Stimulated activated CD4-positive, alpha-beta T cell treated with anti-CD3 and anti-CD28 coated beads, Interleukin-4, amount 100 ng/mL, for 4 hours (primary cell): ENCODE measurements at places on chromosomes 1 and 21.

DNA sequence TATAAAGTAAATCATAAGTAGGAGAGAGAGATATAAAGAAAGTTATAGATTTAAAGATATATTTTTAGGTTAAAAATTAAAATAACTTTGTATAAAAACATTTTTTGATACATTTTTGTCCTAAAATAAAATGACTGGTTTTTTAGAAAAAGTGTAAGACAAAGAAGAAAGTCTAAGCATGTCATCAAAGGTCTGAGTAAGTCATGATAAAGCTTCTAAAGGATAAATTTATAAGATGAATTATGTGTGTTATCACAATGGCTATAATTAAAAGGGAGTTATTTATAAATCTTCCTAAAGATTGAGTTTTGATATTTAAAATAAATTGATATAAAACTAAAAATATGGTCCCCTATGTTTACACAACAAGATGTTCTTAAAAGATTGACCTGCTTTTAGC, 370.9 kb downstream of the PTPRU start:
- DNase-seq = no peak

DNA sequence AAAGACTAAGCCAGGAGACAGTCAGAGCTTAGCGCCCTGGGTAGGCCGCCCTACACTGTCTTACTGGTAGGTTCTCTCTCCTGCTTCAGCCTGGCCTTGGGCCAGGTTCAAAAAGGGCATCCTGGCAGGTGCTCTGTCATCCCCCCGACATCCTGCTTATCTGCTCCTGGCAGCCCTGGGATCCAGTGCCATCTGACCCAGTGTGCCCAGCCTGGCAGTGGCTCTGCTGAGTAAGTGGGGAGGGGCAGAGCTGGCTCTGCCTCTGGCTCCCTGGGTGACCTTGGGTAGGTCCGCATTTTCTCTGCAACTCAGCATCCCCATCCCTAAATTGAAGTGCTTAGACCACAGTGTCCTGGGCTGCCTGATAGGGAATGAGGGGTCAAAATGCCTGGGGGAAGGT, 549.9 kb downstream of the PTPRU start:
- DNase-seq = no peak

DNA sequence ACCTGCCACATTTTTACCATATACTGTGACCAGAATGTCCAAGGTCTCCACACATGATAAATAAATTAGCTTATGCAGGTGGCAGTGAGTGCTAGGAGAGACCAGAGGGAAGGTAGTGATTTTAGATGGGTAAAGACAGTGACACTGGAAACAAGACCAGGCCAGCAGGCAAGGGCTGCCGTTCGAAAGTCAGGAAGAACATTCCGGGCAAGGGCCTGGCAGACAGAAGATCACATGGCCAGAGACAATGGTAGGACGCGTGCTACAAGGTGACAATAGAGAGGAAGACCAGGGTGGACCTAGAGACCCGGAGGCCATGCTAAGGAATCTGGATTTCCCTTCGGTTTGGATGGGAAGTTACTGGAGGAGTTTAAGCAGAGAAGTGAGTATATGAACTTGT, 9.7 kb downstream of the PGBD5 start:
- DNase-seq = no peak

DNA sequence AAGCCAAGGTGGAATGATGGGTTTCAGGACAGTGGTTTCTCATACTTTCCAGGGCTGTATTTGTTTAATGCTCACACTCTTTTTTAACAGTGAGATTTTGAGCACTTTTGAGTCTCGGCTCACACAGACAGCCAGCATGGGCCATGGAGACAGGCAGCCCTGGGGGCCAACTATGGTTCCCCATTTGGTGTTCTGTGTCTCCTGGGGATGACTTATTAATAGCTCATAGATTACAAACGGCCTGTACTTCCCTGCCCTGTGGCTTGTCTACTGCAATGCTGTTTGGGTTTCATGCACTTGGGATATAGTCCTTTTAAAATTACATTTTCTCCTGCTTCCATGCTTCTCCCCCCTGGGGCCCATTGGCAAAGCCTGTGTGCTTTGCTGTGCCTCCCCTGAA, 178.3 kb downstream of the KCNJ6 start:
- no peak for DNase-seq

GRCh38 chr1:175000697-175001187, 995 bp downstream of the CACYBP start:
- no peak for DNase-seq

GRCh38 chr1:116224111-116224510, 112.9 kb downstream of the MAB21L3 start:
- DNase-seq = no peak

DNA sequence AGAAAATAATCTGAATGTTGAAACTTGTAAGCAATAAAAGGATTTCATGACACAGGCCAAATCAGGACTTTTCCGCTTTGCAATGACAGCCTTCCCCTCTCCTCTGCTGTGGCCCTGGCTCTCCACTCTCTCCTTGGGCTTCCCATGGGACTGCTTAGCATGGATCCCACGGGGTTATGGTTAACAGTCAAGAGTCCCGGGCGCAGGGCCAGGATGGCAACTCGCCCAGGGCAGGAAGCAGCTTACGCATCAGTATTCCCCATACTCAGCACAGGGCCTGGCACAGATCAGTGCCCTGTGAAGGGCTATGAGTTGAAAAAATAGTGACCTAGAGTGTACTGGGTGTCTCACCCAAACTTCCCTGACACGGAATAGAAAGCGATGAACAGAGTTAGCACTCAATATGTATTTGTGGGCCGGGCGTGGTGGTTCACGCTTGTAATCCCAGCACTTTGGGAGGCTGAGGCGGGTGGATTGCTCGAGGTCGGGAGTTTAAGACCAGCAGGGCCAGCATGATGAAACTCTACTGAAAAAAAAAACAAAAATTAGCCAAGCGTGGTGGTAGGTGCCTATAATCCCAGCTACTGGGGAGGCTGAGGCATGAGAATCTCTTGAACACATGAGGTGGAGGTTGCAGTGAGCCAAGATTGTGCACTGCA, 29.1 kb upstream of the GRHL3 start:
- no peak for DNase-seq

DNA sequence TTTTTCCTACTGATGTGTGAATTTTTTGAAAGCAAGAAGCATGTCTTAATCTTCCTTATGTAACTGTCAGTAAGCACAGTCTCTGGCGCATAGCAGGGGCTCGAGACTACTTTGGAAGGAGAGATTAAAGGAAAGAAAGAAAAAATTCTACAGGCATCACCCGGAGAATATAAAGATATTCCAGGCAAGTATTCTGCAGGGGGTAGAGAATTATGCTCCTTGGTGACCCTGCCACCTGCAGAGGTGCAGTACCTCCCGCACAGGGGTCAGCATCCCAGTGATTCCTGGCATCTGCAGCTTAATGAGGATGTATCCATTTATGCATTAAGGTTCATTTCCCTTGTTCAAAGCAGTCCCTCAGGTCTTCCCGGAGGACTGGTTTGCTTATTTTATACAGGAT, 87.6 kb upstream of the WLS start:
- DNase-seq = no peak

DNA sequence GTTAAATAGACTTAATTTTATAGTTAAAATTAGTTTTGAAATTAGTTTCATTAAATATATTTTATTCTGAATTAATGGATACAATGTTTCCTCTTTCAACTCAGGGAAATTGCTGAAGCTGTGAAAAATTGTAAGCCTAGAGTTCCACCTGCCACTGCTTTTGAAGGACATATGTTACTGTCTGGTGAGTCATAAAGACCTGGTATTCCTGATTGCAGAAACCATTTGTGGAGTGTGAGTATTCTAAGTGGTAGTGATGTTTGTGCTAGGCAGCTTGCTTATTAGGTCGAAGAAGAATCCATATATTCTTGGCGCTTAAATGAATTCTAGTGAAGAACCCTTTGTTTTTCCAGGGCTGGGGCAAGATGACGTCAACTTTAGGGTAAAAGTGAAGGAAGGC, 34.0 kb downstream of the MTR start:
- no peak for DNase-seq

DNA sequence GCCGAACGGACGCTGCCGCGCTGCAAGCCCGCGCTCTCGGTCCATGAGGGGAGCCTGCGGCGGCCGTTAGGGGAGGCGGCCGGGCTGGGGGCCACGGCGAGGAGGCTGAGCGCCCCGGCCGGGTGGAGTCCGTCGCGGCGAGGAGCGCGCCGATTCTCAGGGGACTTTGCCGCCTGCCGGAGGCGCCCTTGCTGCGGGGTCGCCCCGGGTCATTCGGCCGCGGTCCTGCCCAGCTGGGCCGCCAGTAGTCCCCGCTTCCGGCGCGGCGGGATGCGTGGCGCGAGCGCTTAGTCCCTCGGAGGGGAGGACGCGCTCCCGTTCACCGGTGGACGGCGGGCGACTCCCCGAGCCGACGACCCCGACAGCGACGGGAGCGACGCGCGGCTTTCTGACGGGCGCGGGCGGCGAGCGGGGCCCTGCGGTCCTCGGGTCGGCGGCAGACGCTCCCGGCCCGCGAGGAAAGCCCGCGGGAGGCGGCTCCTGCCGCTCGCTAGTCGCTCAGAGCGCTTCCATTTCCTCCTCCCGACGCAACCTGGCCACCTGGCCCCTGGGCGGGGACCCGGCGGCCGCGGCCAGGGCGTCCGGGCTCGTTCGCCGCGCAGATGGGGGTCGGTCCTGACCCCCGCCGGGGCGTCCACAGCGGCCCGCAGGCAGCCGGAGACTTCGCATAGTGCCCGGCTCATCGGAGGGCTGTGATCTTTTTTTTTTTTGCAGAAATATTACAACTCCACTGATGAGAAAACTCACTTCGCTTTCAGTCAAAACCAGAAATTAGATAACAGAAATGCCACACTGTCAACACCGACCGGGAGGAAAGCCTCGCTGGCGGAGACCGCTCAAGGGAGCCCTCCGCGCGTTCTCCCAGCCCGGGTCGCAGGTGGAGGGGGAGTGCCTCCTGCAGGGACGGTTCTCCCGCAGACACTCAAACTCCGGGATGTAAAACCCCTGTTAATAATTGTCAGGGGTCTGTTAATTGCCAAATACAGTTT, 641 bp upstream of the ZBTB21 start:
- peak; percentile 12 for DNase-seq

- no peak for DNase-seq
Observed at GRCh38 chr1:208161005-208161404, 83.2 kb downstream of the PLXNA2 start.

GRCh38 chr1:106954661-106955229, 101.7 kb upstream of the PRMT6 start:
- DNase-seq = no peak

GRCh38 chr1:43015269-43015668, 56.6 kb upstream of the SLC2A1 start:
- DNase-seq = no peak

DNA sequence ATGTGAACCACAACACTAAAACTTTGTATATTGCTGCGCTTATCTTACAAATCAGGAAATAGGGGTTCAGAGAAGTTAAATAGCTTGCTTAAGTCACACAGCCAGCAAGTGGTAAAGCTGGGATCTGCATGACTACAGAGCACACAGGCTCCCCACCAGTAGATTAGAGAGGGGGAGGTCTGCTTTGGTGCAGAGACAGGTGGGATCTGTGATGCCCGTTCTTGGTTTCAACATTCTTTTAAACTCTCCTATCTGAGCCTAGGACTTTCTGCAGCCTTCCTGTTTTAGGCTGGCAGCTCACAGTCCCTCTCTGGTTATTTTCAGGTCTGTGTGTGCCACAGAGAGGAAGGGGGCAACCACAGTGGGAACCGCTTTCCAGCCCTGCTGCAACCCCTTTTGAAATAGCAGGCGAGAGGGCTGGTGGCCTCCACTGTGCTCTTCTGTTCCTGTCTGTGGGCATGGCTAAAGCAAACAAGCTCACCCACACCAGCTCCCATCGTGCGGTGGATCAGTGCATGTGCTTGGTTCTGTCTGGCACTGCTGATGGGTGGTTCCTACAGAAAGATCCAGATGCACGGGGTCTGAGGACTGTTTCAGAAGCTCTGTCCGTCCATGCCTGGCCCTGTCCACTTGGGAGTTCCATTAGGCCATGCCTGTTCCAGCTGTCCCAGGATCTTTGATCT, 1.7 kb upstream of the IL6R start:
- no peak for DNase-seq

GRCh38 chr1:29798699-29799566, 562.6 kb downstream of the PTPRU start:
- DNase-seq = no peak

DNA sequence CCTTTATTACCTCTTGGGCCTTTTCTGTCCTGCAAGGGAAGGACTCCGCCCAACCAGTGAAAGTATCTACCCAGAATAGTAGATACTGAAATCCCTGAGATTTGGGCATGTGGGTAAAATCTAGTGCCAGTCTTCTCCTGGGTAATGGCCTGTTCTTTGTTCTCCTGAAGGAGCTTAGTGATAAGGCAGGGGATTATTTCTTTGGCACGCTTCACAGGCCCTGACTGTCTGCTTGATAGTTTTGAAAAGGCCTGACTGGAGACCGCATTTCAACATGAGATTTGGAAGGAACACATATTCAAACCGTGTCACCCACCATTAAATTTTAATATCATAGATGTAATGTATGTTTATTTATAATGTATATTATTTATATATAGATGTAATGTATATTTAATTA, 48.9 kb downstream of the RASAL2 start:
- DNase-seq = no peak

- DNase-seq = no peak
Observed at GRCh38 chr1:56508523-56508983, 70.8 kb downstream of the PLPP3 start.

DNA sequence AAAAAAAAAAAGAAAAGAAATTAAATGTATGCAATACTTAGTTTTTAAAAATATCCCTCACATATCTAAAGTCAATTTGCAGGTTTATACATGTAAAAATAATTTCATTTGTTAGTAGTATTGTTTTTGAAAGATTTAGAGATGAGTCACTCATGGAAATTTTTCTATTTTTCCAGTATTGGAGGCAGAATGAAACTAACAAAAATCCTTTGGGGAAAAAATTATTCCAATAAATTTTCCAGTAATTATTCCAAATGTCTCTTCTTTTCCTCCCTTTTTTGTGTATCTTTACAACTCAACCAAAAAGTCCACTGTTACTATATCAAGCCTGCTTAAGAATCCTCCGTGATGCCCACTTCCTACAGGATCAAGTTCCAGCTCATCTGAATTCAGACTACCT, 29.9 kb downstream of the MPZL1 start:
- DNase-seq = no peak

DNA sequence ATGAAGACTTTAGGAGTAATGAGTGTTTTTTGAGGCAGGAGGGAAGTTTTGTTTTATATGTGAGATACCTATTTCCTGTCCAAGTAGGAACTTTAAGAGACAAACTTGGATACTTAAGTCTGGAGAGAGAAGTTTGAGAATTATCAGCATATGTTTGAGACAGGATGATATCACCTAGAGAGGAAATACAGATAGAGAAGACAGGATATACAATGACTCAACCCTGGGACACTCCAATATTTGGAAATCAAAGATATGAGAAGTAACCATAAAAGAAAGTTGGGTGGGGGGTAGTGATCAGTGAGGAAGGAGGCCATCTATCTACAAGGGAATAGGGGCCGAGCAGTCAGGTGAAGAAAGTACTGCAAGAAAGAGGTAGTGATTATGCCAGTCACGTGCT, 6.5 kb downstream of the LCE7A start:
- no peak for DNase-seq

DNA sequence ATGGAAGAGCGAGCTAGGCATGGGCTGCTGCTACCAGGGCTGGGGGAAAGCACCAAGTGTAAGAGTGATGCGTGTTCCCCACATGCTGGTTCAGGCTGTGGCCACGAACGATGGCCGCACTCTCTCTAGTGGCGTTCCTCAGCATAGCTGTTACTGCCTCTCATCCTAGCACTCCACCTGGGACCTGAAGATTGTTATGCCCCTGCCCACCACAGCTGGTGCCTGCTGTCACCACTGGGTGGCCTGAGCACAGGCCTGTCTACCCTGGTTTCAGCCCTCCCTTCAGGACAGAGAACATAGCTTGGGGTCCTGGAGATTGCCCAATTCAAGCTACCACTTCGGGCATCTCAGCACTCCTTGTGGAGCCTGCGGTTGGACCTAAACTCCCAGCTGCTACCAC, 80.1 kb upstream of the PDC start:
- no peak for DNase-seq
